ENCODE measurements at places on chromosomes 6 and 20.

- no peak for DNase-seq
Measured at GRCh38 chr6:169779092-169779815, 27.8 kb downstream of the ERMARD start.

GRCh38 chr6:3878048-3878666 lies 29.0 kb downstream of the FAM50B start:
- no peak for DNase-seq

GRCh38 chr6:43284991-43285781 lies 12.9 kb upstream of the SLC22A7 start:
- no peak for DNase-seq

DNA sequence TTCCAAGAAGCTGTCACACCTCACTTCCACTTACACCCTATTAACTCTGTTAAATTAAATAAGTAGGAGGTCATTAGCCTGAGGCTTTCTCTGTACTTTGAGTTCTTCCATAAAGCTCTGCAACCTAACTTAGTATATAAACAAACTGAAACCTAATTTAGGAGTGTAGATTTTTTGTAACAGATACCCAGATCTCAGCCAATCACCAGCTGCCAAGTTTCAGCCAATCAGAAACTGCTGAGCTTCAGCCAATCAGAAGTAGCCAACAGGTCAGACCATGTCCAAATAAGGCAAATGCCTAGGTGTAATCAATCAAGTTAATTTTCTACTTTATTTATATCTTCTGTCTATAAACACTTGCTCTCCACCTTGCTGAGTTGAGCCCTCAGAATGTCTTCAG lies 142.7 kb upstream of the SULF2 start:
- no peak for DNase-seq

- no peak for DNase-seq
Measured at GRCh38 chr6:19837511-19838441, 606 bp downstream of the ID4 start.

DNA sequence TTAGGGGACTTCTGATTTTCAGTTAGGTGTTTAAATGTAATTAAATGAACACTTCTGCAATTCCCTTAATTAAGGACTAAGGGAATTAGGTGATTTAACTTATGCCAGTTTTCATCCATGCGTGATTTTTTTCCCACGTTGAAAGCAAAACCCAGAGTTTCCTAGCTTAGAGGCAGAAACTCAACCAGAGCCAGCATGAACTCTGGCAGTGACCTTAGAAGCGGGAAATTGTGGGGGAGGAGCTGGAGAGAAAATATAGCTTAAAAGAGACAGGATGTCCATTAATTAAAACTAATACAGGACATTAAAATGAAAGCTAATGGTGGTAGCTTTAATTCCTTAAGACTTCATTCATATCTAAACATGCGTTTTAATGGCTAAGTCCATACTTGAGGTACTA lies 41.6 kb downstream of the IYD start:
- DNase-seq: no peak

- no peak for DNase-seq
Measured at GRCh38 chr6:136701045-136701444, 91.2 kb downstream of the MAP3K5 start.

- DNase-seq: no peak
Measured at GRCh38 chr6:136337121-136337520, 47.5 kb upstream of the BCLAF1 start.

DNA sequence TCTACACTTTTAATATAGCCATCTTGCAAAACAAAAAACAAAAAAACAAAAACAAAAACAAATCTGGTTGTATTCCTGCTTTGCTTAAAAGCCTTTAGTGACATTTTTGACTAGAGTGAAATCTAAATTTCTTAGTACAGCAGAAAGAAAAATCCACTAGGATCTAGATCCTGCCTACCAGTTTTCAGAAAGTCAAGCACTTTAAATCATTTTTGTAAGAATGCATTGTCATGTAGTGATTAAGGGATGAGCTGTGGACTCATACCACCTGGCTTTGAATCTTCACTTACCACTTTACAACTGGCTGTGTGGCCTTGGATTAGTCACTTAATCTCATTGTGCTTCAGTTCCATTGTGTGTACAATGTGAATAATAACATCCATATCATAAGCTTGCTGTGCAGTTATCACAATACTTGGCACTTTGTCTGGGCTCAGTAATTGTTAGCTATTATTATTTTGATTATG lies 4.0 kb downstream of the MKKS start:
- no peak for DNase-seq

DNA sequence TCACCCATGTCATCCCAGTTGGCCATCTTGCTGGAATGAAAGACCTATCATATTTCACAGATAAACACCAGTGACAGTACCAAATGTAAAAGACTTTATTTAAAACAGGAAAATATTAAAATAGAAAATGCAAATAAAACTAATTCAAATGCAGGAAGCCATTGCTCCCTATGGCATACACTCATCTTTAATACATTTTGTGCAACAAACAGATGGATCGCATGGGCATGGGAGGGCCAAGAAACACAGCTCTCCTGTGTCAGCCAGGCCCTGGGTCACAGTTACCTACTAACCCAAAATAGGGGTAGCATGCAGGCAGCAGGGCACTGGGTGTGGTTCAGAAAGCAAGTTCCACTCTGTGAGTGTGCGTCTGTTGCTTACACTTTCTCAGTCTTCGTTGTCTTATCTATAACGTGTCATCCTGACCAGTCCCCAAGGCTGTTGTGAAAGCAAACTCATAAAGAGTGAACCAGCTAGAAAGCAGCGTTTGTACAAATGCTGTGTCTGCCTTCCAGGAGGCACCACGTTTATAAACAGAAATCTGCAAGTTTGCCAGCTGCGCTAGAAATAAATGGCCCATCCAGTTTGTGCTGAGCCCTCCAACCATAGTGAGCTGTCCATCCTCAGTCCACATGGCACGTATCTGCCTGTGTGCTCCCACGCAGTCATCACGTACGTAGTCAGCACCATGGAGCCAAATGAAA lies 180.5 kb downstream of the SYNDIG1 start:
- no peak for DNase-seq

DNA sequence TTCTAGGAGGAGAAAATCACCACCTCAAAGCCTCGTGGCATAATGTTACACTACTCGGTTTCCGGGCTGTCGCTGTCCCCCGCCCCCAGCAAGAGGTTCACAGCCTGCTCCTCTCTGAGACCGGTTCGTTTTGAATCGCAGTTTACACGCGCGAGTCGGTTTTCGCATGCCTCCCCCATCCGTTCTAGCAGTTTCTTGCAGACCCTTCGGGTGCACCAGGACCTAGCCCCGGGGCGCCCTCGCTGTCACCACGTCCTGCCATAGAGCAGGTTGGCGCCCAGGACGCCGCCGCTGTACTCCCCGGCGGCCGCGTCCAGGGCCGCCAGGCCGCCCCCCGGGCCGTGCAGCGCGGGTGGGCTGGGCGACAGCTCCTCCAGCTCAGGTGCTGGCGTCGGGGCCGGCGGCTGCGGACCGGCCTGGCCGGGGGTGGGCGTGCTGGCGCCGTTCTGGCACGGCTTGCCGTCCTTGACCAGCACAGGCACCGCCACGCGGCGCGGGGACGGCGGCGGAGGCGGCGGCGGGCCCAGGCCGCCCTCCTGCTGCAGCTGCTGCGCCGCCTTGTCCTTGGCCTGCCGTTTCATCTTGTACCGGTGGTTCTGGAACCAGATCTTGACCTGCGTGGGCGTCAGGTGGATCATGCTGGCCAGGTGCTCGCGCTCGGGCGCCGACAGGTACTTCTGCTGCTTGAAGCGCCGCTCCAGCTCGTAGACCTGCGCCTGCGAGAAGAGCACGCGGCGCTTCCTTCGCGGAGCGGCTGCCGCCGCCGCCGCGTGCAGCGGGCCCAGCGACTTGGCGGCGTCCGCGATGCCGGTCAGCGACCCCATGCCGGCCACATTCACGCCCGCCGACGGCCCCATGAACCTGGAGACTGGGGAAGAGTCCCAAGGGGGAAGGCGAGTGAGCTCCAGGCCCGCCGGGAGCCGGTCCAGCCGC lies 1.4 kb downstream of the NKX2-4 start:
- DNase-seq: no peak

DNA sequence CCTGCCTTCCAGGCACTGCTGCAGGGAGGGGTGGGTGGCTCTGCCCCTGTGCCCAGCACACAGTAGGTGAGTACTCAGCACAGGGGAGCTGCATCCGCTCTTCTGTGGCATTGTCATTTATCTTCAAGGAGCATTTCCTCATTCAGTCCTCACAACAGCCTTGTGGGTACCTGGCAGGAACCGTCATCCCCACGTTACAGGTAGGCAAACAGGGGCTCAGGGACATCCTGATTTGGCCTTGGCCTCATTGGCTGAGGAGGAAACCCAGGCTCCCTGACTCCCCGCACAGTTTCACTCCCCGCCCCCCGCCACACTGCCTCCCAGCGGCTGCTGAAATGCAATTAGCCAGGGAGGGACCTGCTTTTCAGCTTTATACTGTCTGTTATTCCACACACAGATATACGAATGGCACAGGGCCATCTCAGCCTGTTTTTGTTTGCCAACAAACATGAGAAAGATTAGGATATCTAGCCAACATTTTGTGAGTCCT lies 24.2 kb upstream of the PNPLA1 start:
- DNase-seq: no peak

- DNase-seq: no peak
Measured at GRCh38 chr6:156729248-156729647, 47.9 kb upstream of the ARID1B start.

- DNase-seq: no peak
Measured at GRCh38 chr20:53945478-53945877, 124.9 kb downstream of the BCAS1 start.

DNA sequence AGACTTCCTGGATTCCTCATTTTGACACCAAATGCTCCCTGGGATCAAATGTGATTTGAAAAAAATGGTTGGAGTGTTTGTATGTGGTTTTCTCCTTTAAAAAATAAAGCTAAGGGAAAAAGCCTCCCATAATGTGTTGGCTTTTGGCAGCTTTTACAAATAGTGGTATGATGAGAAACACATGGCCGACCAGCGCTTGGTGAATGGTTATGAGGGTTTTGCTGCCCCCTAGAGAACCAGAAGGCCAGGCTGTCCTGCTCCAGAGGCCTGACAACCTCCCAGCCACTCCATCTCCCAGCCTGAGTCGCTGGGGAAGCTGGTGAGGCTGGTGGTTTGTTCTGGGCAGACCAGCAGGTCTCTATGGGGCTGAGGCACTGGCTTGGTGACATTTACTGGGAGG lies 69.3 kb downstream of the CLIC5 start:
- DNase-seq: no peak

DNA sequence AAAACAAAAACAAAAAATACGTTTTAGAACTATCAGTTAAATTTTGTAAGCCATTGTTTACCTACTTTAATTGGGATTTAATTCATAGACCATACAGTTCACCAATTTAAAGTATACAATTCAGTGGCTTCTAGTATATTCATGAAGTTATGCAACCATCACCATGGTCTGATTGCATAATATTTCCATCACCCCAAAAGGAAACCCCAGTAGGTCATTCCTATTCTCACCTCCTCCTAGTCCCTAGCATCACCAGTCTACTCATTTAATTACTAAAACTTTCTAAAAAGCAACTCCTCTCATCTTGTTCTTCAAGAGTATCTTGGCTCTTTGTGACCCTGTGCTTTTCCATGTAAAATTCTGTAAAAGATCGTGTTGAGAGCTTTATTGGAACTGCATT lies 60.2 kb downstream of the ASXL1 start:
- no peak for DNase-seq

DNA sequence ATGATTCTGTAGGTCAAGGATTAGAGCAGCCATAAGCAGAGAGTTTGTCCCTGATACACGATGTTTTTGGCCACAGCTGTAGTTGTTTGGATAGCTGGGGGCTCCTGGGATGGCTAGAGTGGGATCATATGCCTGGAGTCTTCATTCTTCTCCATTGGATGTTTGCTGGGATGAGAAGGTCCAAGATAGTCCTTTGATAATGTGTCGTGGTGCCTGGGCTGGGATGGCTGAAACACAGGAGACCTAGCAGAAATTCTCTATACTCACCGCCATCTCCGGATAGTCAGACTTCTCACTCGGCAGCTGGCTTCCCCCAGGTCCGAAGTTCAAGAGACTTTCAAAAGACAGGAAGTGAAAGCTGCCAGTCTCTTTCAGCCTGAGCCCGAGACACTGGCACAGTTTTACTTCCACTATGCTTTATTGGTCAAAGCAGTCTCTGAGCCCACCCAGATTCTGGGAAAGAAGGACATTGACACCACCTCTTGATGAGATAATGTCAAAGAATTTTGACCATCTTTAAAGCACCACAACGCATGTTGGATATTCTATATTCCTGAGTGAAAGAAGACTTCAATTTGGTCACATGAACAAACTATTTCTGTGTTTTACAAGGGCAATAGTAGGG lies 16.0 kb downstream of the MARCKS start:
- DNase-seq: no peak

GRCh38 chr6:5723841-5724691 lies 282.7 kb downstream of the NRN1 start:
- DNase-seq: no peak

DNA sequence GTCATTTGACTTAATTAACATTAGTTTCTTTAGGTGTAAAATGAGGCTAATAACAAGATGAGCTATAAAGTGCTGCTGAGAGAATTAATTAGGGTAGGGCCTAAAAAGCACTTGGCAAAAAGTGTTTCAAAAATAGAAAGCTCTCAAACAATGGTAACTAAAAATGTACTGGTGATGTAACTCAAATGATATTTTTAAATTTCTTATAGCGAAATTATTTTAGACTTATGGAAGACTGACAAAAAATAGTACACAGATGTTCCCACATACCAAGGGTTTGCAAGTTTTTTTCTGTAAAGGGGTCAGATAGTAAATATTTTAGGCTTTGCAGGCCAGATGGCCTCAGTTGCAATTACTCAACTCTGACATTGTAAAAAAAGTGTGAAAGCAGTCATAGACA lies 190.7 kb upstream of the UFL1 start:
- DNase-seq: no peak

DNA sequence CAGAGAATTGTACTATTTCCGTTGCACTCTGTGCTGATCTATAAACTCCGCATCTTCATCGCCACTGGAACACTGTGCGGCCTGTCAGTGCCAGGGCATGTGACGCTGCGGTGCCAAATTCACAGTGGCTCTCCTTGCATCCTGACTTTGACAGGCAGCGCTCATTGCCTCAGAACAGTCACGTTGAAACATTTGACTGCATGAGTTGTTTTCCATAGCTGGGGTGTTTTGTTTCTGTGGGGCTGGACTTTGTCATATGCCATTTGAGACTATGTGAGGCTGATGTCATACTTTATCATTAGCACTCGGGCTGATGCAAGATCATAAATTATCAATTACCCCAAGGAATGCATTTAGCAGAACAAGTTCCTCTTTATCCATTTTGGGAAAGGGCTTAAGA lies 32.7 kb downstream of the CFAP61 start:
- no peak for DNase-seq

- DNase-seq: no peak
Measured at GRCh38 chr20:48875233-48875913, 46.1 kb upstream of the ARFGEF2 start.

- DNase-seq: no peak
Measured at GRCh38 chr20:732727-733126, 35.6 kb downstream of the SLC52A3 start.

- DNase-seq: no peak
Measured at GRCh38 chr6:24887545-24888140, 48.1 kb downstream of the RIPOR2 start.

GRCh38 chr20:25340380-25340779 lies 50.3 kb downstream of the ABHD12 start:
- no peak for DNase-seq

GRCh38 chr6:136547336-136547735 lies 2.9 kb downstream of the MAP7 start:
- no peak for DNase-seq

Measured in NCI-H460 (cell line).